ENCODE measurements at places on chromosomes 12 and 14.

- DNase-seq, result no peak
These were observed 57.7 kb downstream of the ADGRD1 start for GRCh38 chr12:131011165-131012079.

- DNase-seq, result no peak
These were observed 4.2 kb upstream of the SP7 start for GRCh38 chr12:53340398-53340797.

DNA sequence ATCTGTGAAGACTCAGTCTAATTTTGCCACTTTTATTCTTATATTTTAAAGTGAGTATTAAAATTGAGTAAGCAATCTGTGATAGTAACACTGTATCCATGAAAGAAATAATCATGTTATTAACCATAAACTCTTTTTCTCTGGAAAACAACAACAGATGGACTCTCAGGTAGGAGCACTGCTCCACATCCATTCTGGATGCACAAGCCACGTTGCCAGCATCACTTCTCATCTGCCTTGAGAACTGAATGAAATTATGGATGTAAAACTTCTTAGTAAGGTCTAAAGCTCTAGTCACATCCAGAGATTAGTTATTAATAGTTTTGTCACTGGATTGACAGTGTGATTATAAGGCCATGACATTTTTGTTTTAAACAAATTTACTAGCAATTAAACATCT lies 489.1 kb upstream of the SYT1 start:
- DNase-seq, result no peak

- DNase-seq, result no peak
These were observed 39.9 kb downstream of the INSM2 start for GRCh38 chr14:35573911-35574310.
